Glutamatergic neuron (in vitro differentiated cells): ENCODE measurements at places on chromosomes 7 and 10. TPM values are rescaled to one million over a fixed set of nuclear protein-coding genes. Genes with fewer than 3 reads are reported as not detected.

Gene NOS3
- 0.86 TPM for total RNA-seq

Gene TFPI2
- 3.2 TPM for total RNA-seq

- H3K27me3 ChIP-seq, result no peaks in the 10 kb centered on the region
- peaks cover 9% of the 10 kb centered on the region for H3K4me1 ChIP-seq
- no peak for DNase-seq
- H3K4me3 ChIP-seq, result no peak overlapping the region
- H3K27ac ChIP-seq, result no peak overlapping the region
- H3K36me3 ChIP-seq, result no peaks in the 10 kb centered on the region
Measured at GRCh38 chr10:120505866-120506265, 48.8 kb downstream of the PLPP4 start.

- no peaks in the 10 kb centered on the region for H3K36me3 ChIP-seq
- DNase-seq, result no peak
- peaks cover 5% of the 10 kb centered on the region for H3K27me3 ChIP-seq
- peaks cover 25% of the 10 kb centered on the region for H3K4me1 ChIP-seq
- no peak overlapping the region for H3K27ac ChIP-seq
- no peak overlapping the region for H3K4me3 ChIP-seq
Measured at GRCh38 chr10:124665558-124665957, 78.6 kb downstream of the FAM53B start.

DNA sequence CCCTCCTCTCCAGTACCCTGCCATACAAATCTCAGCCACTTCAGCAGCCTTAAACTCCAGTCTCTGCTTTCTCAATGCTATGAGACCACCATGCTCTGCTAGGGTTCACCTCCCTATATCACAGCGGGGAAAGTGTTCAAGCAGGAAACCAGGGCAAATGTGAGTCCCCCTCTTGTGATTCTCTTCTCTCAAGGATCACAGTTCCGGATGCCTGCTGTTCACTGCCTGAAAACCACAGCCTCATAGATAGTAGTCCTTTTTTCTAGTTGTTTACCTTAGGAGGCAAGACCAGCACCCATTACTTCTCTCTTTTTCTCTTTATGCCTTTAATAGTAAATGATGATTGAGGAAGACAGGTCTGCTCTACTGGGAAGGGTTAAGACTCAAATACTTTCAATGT lies 100.8 kb downstream of the SGMS1 start:
- H3K4me1 ChIP-seq, result peaks cover 14% of the 10 kb centered on the region
- H3K36me3 ChIP-seq, result no peaks in the 10 kb centered on the region
- no peak overlapping the region for H3K27ac ChIP-seq
- H3K27me3 ChIP-seq, result no peaks in the 10 kb centered on the region
- H3K4me3 ChIP-seq, result no peak overlapping the region

DNA sequence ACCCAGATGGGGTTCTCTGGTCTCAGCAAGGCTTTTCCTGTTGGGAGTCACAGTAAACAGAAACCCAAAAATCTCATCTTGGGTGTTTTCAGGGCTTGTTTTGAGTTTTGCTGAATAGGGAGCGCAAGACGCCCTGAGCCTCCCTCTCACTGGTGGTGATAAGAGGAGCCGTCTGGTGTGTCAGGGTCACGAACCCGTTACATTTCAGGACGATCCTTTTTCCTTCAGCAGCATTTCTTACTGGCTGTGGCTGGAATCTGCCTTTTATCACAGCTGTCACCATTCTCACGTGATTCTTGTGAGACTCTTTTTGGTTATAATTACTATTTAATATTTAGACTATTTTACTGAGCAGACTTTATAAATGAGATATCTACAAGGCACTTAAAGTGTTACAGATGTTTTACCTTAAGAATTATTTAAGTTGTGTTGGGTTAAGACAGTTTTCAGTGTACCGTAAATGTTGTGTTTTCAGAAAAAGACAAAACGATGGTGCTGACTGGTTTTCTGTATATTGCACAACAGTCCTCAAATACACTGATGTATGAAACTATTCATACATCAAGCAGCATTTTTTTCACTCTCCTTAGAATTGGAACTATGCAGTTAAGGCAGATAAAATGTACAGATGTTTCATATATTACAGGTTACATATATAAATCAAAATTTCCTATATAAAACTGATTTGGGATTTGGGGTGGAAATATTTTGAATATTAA lies 2.2 kb upstream of the GET4 start:
- H3K36me3 ChIP-seq, result peaks cover 5% of the 10 kb centered on the region
- H3K4me1 ChIP-seq, result peaks cover 24% of the 10 kb centered on the region
- H3K4me3 ChIP-seq, result no peak overlapping the region
- DNase-seq, result no peak
- H3K27me3 ChIP-seq, result peaks cover 18% of the 10 kb centered on the region

- peak overlapping the region; percentile 68 for H3K27ac ChIP-seq
- H3K27me3 ChIP-seq, result peaks cover 8% of the 10 kb centered on the region
- DNase-seq, result peak; percentile 73
- peaks cover 4% of the 10 kb centered on the region for H3K4me1 ChIP-seq
- H3K36me3 ChIP-seq, result no peaks in the 10 kb centered on the region
Measured at GRCh38 chr10:19815731-19816410, 361 bp upstream of the PLXDC2 start.

GRCh38 chr10:7161484-7162250 lies 249.2 kb downstream of the SFMBT2 start:
- no peak overlapping the region for H3K4me3 ChIP-seq
- H3K27ac ChIP-seq, result no peak overlapping the region
- no peak for DNase-seq
- no peaks in the 10 kb centered on the region for H3K4me1 ChIP-seq
- no peaks in the 10 kb centered on the region for H3K27me3 ChIP-seq
- H3K36me3 ChIP-seq, result no peaks in the 10 kb centered on the region

GRCh38 chr7:123004931-123005330 lies 9.4 kb upstream of the TAS2R16 start:
- H3K27ac ChIP-seq, result no peak overlapping the region
- H3K4me3 ChIP-seq, result no peak overlapping the region
- no peak for DNase-seq
- no peaks in the 10 kb centered on the region for H3K36me3 ChIP-seq
- peaks cover 3% of the 10 kb centered on the region for H3K27me3 ChIP-seq
- H3K4me1 ChIP-seq, result peaks cover 2% of the 10 kb centered on the region

DNA sequence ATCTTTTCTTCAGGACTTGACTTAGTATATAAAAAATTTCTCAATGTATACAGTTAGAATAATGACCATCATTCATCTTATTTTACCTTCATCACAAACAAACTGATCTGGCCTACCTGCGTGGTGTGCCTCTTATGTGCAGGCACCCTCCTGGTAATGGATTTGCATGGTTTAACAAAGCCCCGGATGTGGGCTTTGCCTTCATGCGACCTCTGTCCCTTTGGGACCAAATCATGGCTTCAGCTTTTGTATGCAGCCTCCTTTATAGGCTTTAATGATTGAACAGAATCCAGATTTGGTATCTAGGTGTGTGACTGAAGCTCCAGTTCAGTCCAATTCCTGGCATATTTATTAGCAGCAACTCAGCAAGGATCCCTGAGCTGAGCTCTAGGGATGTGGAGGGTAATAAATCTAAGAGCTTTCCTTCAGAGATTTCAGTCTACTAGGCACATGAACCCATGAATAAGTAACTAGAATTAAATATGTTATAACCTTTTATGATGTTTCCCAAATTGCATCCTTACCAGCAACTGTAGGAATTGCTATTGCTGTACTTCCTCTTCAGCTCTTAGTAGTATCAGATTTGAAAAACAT lies 256.9 kb downstream of the ABCA13 start:
- peaks cover 3% of the 10 kb centered on the region for H3K4me1 ChIP-seq
- H3K4me3 ChIP-seq, result no peak overlapping the region
- H3K27ac ChIP-seq, result no peak overlapping the region
- DNase-seq, result no peak
- H3K27me3 ChIP-seq, result no peaks in the 10 kb centered on the region

- H3K4me3 ChIP-seq, result no peak overlapping the region
- H3K4me1 ChIP-seq, result no peaks in the 10 kb centered on the region
- no peak overlapping the region for H3K27ac ChIP-seq
- H3K36me3 ChIP-seq, result no peaks in the 10 kb centered on the region
Measured at GRCh38 chr7:84393786-84394185, 199.2 kb upstream of the SEMA3A start.

DNA sequence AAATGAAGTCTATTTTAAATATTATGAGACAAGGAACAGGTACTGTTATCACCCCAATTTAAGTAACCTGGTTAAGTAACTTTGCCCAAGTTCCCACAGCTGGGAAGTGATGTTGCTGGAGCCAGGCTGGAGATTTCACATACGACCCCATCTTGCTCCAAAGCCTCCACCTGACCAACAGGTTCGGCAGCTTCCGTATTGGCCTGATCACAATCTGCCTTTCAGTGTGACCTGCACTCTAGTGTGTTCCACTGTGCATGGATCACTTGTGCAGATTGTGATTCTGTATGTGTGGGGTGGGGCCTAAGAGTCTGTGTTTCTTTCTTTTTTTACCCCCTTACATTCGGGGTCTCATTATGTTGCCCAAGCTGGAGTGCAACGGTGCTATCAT lies 66.1 kb downstream of the PRTFDC1 start:
- H3K27me3 ChIP-seq, result peaks cover 3% of the 10 kb centered on the region
- DNase-seq, result no peak
- H3K4me1 ChIP-seq, result peaks cover 2% of the 10 kb centered on the region
- no peak overlapping the region for H3K4me3 ChIP-seq
- no peak overlapping the region for H3K27ac ChIP-seq
- H3K36me3 ChIP-seq, result no peaks in the 10 kb centered on the region

DNA sequence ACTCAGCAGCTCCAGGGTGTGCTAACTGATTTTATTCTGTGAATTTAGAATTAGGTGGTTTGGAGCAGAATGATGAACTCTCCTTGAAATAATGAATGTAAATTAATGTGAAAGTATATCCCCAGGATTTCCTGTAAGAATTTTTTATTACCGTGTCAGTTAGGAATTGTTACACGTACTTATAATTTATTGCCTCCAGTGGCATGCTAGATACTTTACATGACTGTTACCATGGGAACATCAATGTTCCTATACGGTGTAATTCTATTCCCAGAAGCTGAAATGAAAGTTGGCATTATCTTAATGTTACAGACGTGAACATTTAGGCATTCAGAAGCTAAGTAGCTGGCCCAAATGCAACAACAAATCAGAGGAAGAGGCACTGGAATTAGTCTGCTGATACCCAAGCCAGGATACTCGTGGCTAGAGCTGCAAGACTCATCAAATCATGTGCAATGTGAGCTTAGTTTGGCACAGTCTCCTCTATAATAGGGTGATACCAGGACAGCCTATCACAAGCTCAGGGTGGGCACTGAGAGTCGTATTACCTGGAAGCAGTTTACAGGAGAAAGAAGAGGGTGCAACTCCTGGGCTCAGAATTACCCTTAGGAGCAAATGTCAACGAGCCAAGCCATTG lies 30.0 kb upstream of the PRKAR2B start:
- no peak overlapping the region for H3K4me3 ChIP-seq
- no peaks in the 10 kb centered on the region for H3K27me3 ChIP-seq
- H3K36me3 ChIP-seq, result no peaks in the 10 kb centered on the region
- DNase-seq, result no peak
- H3K27ac ChIP-seq, result no peak overlapping the region
